BJ (cell line): ENCODE measurements at places on chromosomes 4 and X. TPM values are rescaled to one million over a fixed set of nuclear protein-coding genes. Genes with fewer than 3 reads are reported as not detected.
A peak's percentile ranks its signal among the peaks of the same experiment; 100 is the strongest.

- no peak for DNase-seq
These were observed 72.9 kb downstream of the ADAMTS3 start for GRCh38 chr4:72496119-72496518.

Gene NDP
- polyA plus RNA-seq, result not detected in 2 replicates

GRCh38 chr4:147755561-147756295, 23.8 kb downstream of the ARHGAP10 start:
- DNase-seq, result no peak

Gene FAM53A
- polyA plus RNA-seq, result 2.0 and 3.7 TPM in 2 replicates

GRCh38 chr4:2324891-2325290, 63.0 kb upstream of the MXD4 start:
- no peak for DNase-seq

- DNase-seq, result no peak
These were observed 51.6 kb downstream of the ZNF518B start for GRCh38 chr4:10405672-10406071.

Gene KDR
- polyA plus RNA-seq, result 0.01 TPM in 1 of 2 replicates, not detected in the other

Gene XAGE3
- not detected in 2 replicates for polyA plus RNA-seq

GRCh38 chrX:150934453-150934852, 36.0 kb upstream of the CD99L2 start:
- peak; percentile 52 for DNase-seq

DNA sequence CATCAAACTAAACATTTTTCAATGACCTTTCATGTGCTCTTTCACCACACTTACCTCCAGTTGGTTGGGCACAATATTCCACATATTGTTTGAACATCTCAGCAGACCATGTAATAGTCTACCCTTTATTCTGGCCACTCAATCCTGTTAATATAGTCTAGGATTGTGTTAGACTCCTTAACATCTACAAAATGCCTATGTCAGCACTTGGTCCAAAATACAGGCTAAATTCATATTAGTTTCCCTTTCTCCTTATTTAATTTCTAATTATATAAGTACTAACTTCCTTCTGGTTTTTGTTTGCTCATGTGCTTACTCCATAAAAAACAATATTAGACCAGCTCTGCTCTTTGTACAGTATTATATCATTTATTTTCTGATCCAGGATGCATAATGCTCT, 21.1 kb downstream of the MEPE start:
- no peak for DNase-seq

- DNase-seq, result no peak
These were observed 79.9 kb downstream of the FAAH2 start for GRCh38 chrX:57366430-57366829.

GRCh38 chr4:102281171-102281839, 64.0 kb downstream of the SLC39A8 start:
- DNase-seq, result no peak

Gene AREG
- polyA plus RNA-seq, result 0.07 and 0.33 TPM in 2 replicates

Gene AFF2
- not detected in 2 replicates for polyA plus RNA-seq

DNA sequence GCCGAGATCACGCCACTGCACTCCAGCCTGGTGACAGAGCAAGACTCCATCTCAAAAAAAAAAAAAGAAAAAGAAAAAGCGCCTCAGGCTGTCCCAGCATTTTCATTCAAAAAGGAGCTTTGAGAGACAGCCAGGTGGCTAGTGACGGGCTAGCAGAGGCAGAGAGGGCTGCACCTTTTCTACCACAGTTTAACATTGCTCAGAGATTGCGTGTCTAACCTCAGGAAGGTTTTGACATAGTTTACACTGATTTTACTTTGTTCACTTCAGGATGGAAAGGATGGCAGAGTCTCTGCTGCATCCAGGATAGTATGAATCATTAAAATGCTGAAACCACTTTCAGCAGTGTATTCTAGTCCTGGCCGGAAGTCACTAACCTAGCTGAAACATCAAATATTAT, 28.1 kb downstream of the ZFP42 start:
- DNase-seq, result no peak

GRCh38 chr4:26839534-26839951, 21.1 kb upstream of the STIM2 start:
- DNase-seq, result peak; percentile 74

DNA sequence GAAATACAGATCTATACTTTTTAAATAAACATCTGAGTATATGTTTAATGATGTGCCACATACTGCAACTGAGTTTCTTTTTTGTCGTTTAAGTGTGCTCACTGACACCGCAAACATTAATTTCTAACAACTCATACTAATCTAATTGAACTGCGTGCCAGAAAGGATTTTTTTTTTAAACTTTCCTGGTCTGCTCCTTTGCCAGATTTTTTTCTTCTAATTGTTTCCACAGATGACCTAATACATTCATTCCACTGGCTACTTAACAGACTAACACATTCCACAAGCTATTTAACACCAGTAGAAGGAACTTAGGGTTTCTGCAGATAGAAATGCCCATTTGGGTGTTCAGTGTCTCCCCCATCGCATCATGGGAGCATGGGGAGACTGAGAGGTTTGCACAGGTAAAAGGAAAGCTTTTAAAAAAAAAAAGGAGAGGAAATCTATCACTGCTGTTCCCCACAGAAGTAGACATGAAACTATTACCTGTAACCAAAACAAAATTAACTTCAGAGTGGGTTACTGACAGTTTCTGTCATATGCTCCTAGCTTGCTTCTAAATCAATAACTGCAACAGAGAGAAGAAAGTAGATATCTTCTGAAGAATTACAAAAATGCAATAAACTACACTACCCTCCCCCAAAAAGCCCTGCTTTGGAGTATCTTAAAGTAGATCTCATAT, 31.6 kb downstream of the SH3KBP1 start:
- DNase-seq, result no peak

Gene CXCR3
- not detected in 2 replicates for polyA plus RNA-seq

DNA sequence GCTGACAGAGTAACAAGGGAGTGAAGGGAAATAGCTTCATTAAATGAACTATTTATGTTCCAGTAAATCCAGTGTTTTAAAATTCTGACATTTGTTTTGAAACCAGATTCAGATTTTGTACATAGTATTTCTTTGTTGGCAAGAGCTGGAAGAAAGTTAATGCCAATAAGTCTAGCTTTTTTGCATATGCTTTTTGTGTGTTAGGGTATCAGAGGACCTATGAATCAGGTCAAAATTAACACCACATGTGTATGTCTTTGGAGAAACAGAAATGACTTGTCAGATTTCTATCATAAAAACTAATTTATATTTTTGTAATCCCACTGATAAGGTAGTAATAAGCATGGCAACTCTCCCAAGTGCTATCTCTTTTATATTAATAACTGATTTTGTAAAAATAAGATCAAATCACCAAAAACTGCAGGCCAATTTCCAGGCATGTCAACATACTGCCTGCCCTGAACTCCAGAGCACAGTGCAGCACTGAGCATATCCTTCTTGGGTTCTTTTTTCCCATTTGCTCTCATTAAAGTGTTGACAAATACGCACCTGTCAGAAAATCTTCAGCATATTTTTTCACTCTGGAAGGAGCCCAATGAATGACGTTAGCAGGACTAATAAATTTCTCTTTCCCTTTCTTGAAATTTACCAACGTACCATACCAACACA, 65.5 kb downstream of the SH3RF1 start:
- DNase-seq, result no peak

- no peak for DNase-seq
These were observed 139.9 kb upstream of the ZIC3 start for GRCh38 chrX:137425986-137426385.

Gene ELK1
- polyA plus RNA-seq, result 19.8 and 22.4 TPM in 2 replicates

Gene ABRAXAS1
- polyA plus RNA-seq, result 3.1 and 7.6 TPM in 2 replicates

DNA sequence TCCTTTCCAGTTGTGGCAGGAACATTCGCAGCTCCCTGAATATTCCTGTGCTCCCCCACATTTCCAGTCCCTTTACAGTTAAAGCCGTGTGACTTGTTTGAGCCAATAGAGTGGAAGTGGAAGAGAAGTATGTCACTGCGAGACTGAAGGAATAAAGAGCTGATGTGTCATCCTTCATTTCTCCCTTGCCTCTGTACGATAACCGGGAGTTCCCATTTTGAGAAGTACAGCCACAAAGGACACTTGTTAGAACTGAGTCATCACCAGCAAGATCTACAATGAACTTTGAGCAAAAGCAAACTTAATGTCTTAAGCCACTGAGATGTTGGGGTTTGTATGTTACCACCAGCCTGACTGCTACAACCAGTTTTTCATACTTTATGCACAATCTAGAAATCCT, 92.3 kb downstream of the SPRY1 start:
- no peak for DNase-seq

DNA sequence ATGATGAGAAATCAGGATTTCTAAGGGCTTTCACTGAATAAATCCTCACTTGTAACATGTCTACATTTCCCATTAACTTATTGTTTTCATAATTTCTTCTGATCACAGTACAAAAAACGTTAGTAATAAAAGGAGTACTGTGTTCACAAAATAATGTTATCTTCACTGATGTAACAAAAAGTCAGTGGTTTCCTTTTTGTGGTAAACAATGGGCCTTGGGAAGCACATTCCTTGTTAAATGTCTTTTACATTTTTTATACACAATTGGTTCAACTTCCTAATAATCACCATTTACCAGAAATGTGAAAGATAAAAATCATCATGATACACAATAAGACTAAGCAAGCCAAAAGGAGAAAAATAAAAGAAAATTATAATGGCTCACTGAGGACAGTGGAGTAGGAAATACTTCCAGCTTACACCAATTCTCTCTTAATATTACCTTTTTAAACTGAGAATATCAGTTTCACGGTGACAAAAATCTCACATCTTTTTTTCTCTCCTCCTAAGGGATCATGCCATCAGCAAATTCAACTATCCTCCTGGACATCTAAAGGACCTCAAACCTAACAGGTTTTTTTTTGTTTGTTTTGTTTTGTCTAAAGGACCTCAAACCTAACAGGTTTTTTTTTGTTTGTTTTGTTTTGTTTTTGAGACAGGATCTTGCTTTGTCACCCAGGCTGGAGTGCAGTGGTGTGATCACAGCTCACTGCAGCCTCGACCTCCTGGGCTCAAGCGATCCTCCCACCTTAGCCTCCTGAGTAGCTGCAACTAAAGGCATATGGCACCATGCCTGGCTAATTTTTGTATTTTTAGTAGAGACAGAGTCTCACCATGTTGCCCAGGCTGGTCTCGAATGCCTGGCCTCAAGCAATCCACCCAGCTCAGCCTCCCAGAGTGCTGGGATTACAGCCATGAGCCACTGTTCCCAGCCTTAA, 57.3 kb downstream of the FRYL start:
- no peak for DNase-seq

GRCh38 chr4:52850406-52851124, 11.6 kb upstream of the RASL11B start:
- no peak for DNase-seq

- DNase-seq, result no peak
These were observed 25.2 kb downstream of the WDR44 start for GRCh38 chrX:118370921-118371624.
